ENCODE measurements at places on chromosomes 1 and 21.

- no peak for DNase-seq
Measured at GRCh38 chr1:20223551-20224419, 37.5 kb upstream of the PLA2G2C start.

DNA sequence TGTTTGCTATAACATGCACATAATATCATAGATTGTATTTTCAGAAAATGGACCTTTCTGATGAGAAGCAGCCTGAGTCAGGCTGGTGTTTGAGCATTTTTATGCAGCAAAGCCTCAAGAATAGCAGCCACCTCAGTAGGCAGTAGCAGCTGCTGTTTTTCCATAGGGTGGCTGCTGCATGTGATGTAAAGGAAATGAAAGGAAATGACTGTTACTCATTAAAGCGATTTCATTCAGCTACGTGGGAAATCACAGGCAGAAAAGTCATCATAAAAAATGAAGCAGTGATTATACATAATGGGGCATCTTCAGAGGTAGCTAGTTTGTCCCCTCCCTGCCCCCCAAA is 110.4 kb downstream of the PATJ start:
- no peak for DNase-seq

DNA sequence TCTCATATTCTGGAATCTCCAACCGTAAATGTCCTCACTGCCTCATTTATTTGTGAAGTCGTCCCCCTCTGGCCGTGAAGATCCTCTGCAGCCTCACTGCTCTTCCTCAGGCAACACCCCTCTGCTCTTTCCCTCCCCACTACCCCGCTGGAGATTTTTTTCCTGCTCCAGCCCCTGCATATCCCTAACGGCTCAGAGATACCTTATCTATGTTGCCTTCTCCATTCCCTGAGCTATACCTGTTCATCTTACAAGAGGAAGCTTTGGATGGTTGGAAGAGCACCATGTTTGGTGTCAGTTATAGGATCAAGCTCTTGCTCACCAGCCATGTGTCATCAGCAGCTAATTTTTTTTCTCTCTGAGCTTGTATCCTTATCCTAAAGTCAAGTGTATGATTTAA is 26.4 kb downstream of the LRRC8B start:
- no peak for DNase-seq

GRCh38 chr1:85189120-85189519 is 11.7 kb downstream of the SYDE2 start:
- DNase-seq = no peak

- no peak for DNase-seq
Measured at GRCh38 chr1:190273161-190273560, 204.5 kb downstream of the BRINP3 start.

- DNase-seq = no peak
Measured at GRCh38 chr1:45668526-45668925, 17.8 kb downstream of the GPBP1L1 start.

All from AML-193 (cell line).